ENCODE measurements at places on chromosomes 2 and 18. TPM values are rescaled to one million over a fixed set of nuclear protein-coding genes. Genes with fewer than 3 reads are reported as not detected.
A peak's percentile ranks its signal among the peaks of the same experiment; 100 is the strongest.

DNA sequence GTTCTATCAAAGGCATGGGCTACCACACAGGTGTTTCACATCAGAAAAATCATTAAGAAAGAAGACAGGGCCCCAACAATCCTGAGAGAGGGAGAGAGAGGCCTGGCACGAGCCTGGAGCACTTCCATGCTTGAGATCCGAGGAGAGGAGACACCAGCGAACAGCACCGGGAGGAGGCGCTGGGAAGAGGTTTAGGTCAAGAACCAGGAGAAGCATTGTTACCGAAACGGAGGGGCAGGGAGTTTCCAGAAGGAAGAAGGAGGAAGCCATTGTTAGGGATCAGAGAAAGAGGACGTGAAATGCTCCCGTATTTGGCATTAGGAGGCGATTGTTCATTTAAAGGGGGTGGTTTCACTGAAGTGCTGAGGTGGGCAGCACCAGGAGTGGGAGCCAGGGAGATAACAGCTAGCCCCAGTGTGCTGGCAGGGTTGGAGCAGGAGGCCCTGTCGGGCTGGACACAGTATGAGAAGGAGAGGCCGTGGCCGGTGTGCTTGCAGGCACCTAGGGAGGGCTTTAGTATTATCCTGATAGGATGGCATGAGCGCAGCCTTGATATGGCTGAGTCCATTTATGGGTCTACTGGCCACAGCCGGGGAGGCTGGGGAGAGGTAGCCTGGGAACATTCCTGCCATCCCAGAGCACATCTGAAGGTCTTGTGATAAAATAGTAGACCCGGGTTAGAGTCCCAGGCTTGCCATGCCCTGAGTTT, 244.9 kb downstream of the KLHL29 start:
- no peak for DNase-seq

- DNase-seq: no peak
Observed at GRCh38 chr2:225398372-225398771, 1.1 kb upstream of the NYAP2 start.

TUBB6 gene
- total RNA-seq: 425 TPM

RBM44 gene
- 0.14 TPM for total RNA-seq

GRCh38 chr2:219252900-219253752, at the start of gene TUBA4B:
TSS of gene TUBA4B (plus strand) at chr2:219253243. CDS start at chr2:219253408, 165 bp downstream.
- DNase-seq: no peak

DNA sequence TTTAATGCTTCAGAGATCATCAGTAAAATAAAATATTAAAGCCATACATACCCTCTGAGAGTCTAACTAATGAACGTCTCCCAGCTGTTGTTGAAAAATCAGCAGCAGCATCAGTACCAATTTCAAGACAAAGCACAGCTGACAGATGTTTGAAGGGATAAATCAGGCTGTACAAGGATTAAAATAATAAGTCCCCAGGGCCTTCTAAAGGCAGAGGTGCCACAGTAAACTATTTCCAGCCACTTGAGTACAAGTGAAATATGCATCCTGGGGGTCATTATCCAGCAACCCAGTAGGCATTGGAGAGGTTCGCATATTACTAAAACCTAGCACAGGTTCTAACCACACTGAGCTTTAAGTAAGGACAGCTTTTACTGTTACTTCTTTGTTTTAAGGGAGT, 76.9 kb downstream of the NXPH2 start:
- no peak for DNase-seq

GRCh38 chr2:85704800-85705679, 10.9 kb downstream of the GNLY start:
- DNase-seq: no peak

- no peak for DNase-seq
Observed at GRCh38 chr2:25397777-25398176, 56.1 kb upstream of the DNMT3A start.

DNA sequence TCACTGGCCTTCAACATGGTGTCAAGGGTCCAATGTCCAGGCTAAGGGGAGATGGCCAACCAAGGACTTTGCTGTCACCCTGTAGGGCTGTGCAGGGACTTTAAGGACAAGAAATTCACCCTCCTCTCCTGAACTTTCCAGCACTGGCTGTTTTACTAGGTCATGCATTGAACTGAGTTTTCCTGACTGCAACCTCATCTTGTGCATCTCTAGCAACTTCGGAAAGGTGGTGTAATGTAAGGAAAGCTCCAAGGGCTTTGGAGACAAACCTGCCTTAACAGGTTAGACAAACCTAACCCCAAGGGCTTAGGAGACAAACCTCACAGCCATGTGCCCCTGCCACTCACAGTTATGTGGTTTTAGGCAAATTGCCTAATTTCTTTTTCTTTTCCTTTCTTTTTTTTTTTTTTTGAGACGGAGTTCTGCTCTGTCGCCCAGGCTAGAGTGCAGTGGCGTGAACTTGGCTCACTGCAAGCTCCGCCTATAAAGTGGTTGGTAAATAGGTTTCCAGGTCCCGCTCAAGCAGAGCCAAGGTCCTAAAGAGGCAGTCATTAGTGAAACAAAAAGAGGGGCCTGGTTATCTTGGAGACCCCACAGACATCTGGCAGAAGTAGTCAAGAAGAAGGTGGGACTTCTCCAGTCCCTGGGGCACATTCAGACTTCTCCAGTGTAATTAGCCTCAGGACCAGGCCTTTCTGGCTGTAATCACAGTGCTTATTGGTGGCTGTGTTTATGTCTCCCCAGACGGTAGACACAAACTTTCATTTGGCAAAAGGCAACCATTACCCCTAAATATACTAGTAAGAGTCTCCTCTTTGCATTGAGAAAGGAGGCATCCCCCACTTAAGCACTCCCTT, 37.6 kb upstream of the PMAIP1 start:
- DNase-seq: no peak

MLPH gene
- total RNA-seq: 36.0 TPM

ALPI gene
- total RNA-seq: not detected

GRCh38 chr2:233422050-233422639, 67.9 kb downstream of the DGKD start:
- no peak for DNase-seq

IL37 gene
- total RNA-seq: not detected

DNA sequence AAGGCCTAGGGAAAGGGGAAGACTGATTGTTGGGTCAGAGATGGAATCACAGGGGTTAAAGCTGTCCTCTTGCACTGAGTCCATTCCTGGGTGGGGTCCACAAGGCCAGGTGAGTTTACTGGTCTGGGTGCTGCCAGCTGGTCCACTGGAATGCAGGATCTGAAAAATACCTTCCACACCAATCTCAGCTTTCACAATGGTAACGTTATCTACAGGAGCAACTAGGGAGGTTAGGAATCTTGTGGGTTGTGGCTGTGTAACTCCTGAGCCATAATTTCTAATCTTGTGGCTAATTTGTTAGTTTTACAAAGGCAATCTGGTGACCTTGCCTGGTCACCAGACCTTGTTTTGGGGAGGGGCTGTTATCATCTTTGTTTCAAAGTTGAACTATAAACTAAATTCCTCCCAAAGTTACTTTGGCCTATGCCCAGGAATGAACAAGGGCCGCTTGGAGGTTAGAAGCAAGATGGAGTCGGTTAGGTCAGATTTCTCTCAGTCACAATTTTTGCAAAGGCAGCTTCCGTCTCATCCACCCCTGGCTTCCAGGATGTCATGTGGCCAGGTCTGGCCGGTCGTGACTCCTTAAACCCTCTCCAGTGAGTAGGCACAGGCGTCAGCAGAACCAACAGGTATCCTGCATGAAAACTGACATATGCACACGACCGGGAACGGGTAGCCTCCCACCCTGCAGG, 123.3 kb upstream of the SH3BP4 start:
- DNase-seq: no peak

DNA sequence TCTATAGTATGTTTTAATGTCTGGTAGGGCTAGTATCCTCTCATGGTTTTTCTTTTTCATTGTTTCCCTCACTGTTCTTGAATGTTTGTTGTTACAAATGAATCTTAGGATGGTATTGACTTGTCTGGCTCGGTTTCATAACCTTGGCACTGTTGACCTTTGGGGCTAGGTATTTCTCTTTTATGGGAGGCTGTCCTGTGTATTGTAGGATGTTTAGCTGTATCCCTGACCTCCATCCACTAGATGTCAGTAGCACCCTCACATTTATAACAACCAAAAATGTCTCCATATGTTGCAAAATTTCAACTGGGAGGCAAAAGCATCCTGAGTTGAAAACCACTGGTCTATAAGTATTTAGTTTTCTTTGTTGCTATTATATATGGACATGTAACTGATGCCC, 7.0 kb upstream of the AOX1 start:
- no peak for DNase-seq

HSPE1 gene
- total RNA-seq: 349 TPM

GRCh38 chr2:241777170-241777685, 606 bp downstream of the GAL3ST2 start:
- no peak for DNase-seq

DNA sequence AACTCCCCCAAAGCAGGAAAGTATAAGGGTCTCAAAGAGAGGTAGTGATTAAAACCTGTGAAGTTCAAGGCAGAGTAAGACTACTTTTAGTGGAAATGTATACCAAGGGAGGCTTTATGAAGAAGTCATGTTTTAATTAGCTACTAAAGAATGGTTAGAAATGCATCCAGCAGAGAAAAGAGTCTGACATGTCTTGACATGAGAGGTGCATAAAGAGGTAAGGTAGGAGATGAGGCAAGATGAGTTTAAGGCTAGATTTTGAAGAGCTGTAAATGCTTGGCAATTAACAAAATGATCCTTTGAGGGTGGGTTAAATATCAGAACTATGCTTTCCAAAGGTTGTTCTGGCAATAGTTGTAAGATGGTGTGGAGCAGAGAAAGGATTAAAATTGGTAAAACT, 88.7 kb upstream of the WDSUB1 start:
- no peak for DNase-seq

MTCL1 gene
- 60.1 TPM for total RNA-seq

- DNase-seq: no peak
Observed at GRCh38 chr2:14633061-14633460, 544 bp downstream of the LRATD1 start.

DNA sequence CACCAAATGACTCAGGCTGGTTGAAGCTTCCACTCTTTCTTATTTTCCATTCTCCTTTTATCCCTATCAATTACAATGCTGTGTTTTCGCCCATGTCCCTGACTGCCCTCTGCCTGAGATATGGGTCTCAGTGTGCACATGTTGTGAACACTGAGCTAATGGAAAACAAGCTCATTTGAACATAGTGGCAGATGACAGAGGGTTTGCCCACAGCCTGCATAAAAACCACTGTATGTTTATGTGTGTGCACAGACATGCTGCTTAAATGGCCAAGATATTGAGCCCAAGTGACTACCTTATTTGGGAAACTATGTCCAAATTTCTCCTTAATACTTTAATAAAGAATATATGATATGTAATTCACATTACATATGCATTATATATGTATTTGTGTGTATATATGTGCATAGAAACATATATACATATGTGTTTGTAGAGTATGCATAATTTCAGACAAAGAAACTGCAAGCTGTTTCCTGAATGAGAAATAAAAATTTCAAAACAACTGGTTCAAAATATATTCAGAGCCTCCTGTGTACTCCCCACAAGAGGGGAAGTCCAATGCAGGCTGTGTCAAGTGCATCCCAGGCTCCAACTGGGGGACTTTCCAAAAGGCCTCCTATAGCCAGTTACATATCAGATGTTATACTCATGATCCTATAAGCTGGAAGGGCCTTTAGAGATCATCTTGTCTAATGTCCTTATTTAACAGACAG, 92.7 kb upstream of the CD302 start:
- no peak for DNase-seq

GRCh38 chr2:226488034-226488433, 311.6 kb downstream of the IRS1 start:
- no peak for DNase-seq

- DNase-seq: no peak
Observed at GRCh38 chr2:133314795-133315194, 253.5 kb downstream of the NCKAP5 start.

DNA sequence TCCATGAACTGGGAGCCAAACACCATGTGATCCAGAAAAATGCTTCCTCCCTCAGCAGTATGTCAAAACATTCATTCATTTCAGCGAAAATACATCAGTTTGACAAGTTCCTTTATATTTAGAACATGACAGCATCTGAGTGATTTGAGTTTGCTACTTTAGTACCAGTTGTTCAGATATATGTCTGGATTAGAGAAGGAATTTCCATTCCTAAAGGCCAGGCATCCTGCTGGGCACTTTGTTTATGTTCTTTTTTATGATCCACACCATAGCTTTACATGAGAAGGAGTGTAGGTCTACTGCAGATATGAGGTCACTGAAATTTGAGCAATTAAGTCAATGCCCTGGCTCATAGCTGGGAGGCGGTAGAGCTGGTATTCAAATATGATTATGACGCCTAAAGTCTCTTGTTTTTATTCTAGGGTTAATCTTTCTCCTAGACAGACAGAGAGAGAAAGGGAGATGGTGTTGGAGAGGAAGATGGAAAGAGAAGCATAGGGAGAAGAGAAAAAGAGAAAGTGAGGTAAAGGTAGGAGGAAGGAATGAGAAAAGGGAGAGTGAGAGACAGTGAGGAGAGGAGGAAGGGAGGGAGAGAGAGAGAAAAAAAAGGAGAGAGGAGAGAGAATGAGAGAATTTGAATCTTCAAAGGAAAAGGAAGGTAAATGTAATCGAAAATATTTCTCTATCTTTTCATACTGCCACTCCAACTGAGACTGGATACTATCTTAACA, 839.5 kb upstream of the FANCL start:
- DNase-seq: no peak

DNA sequence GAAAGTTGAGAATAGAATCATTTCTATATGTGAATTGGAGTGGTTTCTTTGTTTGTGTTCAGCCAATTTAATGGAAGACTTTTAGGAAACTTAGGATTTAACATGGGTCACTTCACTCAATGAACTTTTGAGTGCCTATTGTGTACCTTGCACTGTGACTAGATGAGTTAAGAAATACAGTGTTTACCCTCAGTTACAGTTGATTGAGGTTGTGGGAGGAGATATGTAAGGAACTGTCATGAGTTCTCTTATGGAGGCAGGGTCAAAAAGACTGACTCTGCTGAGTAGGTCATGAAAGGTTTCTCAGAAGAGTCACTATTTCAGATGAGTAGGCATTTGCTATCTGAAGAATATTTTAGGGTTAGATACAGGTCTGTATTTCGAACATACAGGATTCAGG, 98.6 kb downstream of the RAB3GAP1 start:
- DNase-seq: peak; percentile 89

BMP10 gene
- total RNA-seq: not detected

DNA sequence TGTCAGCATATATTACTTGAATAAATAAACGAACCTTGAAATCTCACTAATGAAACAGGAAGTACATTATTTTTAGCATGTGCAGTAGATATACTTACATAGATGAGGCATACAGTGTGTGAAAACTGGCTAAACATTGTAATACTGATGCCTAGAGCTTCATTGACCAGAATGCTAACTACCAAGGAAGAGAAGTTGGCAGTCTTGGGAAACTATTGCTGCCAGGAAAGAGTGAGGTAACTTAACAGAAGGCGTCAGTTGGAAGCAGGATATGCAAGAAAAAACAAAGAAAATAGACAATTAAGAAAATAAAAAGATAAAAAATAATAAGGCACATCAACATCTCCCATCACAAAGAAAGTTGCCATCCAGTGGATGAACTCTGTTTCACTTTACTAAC, 963.0 kb downstream of the TDRD15 start:
- no peak for DNase-seq

GNAL gene
- total RNA-seq: 3.2 TPM
